ENCODE measurements at places on chromosomes 4 and X. TPM values are rescaled to one million over a fixed set of nuclear protein-coding genes. Genes with fewer than 3 reads are reported as not detected.

The ODAPH gene
- polyA plus RNA-seq, result not detected

The CTAG2 gene
- not detected for polyA plus RNA-seq

The DCAF8L1 gene
- polyA plus RNA-seq, result not detected

The MAP7D2 gene
- polyA plus RNA-seq, result not detected
